Right lung (tissue), 10 donors: ENCODE measurements at places on chromosomes 16 and 17. TPM values are rescaled to one million over a fixed set of nuclear protein-coding genes. Genes with fewer than 3 reads are reported as not detected.

- no peak for DNase-seq
Measured at GRCh38 chr17:33389504-33390135, 96.5 kb upstream of the ASIC2 start.

DNA sequence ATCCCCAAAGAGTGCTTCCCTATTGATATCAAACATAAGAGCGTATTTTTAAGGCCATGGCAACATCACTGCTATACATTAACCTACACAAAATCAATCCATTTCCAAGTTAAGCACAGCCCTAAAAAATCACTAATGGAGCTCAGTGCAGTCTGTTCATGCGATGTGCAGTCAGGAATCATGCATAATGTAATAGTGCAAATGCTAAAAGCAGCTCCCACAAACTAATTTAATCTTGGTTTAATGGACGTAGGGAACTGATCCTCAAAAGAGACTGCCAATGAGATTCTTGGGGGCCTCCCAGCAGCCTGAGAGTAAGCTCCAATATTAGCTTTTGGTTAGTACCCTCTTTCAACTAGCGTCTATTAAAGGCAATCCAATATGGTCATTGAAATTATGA, 245.9 kb downstream of the TOX3 start:
- no peak for DNase-seq

DNA sequence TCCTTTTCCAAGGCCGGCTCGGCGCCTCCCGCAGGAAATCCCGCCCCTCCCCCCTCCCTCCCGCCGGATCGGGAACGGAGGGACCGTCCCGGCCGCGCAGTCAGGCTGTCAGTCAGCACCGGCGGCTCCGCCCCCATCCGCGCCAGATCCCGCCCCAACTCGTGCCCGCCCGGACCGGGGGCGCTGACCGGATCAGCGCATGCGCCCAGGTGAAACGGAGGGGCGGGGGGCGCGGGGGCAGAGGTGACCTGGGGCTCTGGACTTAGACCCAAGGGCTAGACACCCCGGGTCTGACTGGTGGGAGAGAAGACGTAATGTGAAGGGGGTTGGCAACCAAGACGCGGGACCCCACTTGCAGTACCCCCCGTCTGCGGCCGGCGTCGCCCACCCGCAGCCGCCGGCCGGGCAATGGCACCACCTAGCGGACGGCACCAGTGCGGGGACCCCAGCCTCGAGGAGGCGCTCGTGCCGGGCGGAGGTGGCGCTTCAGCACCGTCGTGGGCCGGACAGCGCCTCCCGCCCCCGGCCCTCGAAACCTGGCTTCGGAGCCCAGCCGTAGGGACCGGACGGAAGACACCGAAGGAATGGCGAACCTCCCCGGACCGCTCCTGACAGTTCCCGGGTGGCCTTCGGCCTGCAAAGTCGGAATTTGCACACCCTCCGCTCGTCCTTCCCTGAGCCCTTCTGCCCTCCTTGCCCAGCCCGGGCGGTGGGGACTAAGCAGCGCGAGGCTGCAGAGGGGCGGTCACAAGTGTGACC, at the start of gene CASKIN2:
TSS of gene CASKIN2 (minus strand) at position 42 of the 759 bp plus-strand sequence. CDS start 1,733 bp downstream, outside the sequence.
- DNase-seq, result peak; percentile 96

The ARHGAP44 gene
- polyA plus RNA-seq, result 19.0 TPM

DNA sequence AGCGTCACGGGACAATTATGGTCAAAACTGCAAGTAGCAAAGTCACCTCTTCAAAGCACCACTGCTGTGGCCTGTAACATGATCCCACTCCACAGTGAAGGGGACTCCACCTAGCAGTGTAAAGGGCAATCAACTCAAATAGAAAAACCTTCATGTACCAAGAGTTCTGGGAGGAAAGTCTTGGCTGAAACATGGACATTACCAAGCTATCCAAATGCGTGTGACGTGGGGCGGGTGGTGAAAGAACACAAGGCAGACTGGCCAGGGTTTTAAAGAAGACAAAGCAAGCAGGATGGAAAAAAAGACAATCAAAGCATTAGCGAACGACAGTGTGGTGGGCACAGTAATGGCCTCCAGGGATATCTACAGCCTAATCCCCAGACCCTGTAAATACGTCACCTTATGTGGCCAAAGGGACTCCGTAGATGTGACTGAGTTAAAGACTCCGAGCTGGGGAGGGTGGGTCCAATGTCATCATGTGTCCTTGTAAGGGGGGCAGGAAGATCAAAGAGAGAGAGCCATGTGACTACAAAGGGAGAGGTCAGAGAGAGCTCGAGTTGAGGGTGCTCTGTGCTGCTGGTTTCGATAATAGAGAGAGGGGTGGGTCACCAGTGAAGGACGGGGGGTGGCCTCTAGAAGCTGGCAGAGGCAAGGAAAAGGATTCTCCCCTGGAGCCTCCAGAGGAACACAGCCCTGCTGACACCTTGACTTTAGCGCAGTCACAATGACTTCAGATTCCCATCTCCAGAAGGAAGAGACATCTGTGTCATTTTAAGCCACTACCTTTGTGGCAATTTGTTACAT, 6.0 kb downstream of the HSDL1 start:
- DNase-seq, result peak; percentile 53

DNA sequence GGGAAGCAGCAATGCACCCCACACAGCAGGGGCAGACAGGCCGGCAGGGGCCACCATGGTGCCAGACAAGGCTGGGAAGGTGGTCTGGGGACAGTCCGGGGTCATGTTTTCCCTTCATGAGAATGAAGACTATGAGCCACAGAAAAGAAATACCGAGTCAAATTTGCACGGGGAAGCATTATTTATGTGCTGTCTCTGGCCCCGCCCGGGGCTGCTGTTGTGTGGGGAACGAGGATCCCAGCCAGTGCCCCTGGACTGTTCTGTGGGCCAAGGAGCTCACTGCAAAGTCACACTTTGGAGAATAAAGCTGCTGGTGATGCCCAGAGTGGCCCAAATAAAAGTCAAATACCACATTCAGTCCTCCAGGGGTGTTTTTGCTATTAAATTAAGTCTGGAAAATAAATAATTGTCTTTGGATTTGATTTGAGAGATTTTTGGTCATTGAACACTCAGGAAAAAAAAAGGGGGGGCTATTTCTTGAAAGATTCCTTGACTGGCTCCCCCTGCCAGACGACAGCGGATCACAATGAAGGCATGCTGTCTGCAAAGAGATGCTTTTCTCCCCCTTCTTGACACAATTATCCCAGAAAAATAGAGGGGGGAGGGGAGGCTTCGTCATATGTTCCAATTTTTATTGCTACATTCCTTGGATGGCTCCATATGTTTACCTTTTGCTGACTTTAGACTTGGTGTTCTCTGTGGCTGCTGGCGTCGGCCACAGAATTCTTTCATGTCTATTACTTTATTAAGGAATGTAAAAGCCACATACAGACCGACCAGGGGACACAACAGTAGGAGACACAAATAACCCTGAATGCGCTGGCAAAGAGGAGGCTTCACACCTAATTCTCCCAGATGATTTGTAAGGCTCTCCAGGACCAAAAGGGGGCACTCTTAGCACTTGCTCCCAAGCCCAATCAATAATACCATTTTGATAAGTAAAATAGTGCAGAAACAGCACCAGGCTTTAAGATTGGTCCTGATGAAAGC, 27.1 kb upstream of the ANKFN1 start:
- DNase-seq, result no peak

The NATD1 gene
- 7.4 TPM for polyA plus RNA-seq

DNA sequence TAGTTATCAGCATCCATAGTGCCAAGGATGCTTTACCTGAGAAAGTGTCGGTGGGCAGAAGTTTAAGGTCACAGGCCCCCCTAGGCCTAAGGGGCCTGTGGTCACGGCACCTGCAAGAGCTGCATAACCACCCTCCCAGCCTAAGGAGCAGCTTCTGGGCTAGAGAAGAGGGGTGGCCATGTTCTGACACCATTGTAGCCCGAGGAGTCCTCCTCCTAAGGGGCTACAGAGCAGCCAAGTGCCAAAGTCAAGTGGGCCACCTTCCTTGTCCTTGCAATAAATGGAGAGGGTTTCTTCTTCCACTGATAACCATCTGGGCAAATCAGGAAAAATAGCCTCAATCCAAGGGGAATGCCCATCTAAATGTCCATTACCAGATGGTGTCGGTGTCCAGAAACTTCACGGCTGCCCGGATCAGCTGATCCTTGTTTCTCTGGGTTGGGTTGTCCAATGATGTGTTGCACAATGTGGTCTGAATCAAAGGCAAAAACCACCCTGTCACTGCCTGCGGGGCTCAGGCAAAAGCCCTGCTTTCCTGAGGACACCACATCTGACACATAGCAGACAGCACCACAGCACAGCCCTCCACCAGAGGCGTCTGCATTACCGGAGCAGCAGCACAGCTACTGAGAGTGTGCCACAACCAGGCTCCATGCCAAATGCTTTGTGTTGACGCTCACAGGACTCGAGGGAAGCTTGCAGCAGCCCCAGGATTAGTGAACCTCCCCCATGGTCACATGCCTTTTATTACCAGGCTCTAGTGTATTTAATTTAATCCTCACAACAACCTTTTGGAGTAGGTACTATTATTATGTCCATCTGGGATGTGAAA, 12.8 kb downstream of the ATPAF2 start:
- DNase-seq, result no peak

GRCh38 chr17:57892146-57892819, 42.4 kb upstream of the MRPS23 start:
- peak; percentile 92 for DNase-seq

DNA sequence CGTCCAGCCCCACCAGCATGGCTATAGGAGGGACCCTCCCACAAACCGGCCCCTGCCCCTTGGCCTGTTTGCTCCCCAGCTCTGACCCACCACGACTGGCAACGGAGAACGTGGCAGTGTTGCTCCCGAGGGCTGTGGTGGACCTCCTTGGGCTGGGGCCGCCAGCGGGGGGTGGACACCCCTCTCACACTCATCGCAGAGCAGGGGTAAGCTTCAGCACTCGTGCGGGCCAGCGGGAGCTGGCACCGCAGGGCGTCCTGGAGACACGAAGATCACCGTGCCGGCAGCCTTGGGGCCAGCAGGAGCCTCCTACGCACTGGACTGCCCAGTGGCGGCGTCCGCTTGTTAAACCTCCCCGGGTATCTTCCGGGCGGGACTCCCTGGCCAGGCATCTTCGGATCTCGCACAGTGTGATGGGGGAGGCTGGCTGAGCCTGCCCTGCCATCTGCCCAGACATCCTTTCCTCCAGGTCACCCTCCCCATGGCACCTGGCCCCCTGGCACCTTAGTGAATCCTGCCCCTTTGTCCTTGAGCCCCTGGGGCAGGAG, 53.5 kb downstream of the ABR start:
- no peak for DNase-seq

GRCh38 chr17:45307290-45308015, 9.4 kb downstream of the MAP3K14 start:
- DNase-seq, result no peak

The NACA2 gene
- 2.1 TPM for polyA plus RNA-seq

The ABHD15 gene
- polyA plus RNA-seq, result 3.3 TPM

The TPSD1 gene
- polyA plus RNA-seq, result not detected

The HS3ST6 gene
- polyA plus RNA-seq, result 0.18 TPM

DNA sequence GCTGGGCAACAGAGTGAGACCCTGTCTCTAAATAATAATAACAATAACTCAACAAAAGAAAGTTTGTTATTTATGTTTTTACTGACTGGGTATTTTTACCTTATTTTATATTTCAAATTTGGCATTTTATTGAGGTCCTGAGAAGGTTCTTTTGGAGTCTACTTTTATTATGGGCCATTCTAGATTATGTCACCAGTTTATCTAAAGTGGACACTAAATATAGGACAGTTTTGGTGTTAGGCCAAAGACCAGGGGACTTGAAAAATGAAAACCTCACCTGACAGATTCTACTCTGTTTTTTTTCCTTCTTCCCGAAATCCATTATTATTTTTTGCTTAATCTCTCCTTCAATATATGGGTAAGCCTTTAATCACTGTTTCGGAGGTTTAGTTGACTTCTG, 8.1 kb downstream of the FTO start:
- no peak for DNase-seq

The HSF4 gene
- polyA plus RNA-seq, result 4.4 TPM

The KRT25 gene
- not detected for polyA plus RNA-seq

- DNase-seq, result no peak
Measured at GRCh38 chr17:13346081-13346533, 255.6 kb downstream of the HS3ST3A1 start.

The NSMCE1 gene
- 69.8 TPM for polyA plus RNA-seq

The SP2 gene
- 19.9 TPM for polyA plus RNA-seq

DNA sequence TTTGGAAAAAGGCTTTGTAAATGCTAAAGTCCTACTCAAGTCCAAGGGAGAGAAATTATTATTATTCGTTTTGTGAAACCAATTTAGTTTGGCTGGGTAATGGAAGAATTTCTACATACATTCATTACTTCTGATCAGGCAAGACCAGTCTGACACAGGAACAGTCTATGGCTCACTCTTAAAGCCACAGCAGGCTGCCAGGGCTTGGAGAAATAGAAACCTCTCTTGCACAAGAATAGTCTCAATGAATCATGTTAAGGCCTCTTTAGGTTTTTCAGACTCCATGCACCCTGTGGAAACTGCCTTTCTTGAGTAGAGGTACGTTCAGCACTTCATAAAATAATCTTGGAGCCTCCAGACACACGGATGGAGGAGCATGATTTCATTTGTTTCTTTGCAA, 167.7 kb downstream of the IRX3 start:
- DNase-seq, result no peak

GRCh38 chr16:80989801-80990200, 16.9 kb downstream of the CMC2 start:
- no peak for DNase-seq

DNA sequence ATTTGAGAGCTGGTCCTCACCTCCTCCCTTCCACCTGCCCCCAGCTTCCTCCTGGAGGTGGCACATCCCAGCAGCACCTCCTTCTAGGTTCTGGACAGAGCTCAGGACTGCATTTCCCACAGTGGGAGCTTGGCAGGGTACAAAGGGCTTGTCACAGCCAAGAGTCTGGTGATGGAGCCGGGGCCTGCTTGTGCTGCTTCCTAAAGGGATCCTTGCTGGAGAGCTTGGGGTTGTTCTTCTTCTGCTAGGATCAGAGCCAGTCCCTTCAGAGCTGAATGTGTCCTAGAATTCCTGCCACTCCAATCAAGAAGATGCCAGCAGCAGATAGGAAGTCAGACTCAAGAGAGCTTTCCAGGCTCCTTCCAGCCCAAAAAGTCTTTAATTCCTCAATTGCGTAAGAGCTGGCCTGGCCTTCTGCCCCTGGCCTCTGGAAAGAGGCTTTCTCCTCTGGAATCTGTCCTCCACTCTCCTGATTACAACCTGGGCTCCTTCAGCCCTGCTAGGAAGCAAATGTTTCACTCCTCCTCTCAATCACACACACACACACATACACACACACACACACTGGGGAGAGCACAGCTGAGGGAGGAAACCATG, 4.4 kb downstream of the CD300E start:
- peak; percentile 26 for DNase-seq

DNA sequence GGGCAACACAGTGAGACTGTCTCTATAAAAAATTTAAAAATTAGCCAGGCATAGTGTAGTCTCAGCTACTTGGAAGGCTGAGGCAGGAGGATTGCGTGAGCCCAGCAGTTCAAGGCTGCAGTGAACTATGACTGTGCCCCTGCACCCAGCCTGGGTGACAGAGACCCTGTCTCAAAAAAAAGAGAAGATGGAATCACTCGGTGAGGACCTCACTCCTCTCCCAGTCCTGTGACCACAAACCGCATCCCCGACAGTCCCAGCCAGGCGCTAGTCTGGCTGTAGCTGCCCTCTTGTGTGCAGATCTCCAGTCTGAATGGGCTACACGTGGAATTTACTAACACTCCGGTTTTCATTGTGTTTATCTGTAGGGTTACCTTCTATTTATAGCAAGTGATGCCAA, 11.1 kb downstream of the DEXI start:
- no peak for DNase-seq
